Psoas muscle (tissue), 8 donors: ENCODE measurements at places on chromosomes 4 and X.

- DNase-seq = no peak
Measured at GRCh38 chr4:17072483-17072882, 174.0 kb upstream of the LDB2 start.

DNA sequence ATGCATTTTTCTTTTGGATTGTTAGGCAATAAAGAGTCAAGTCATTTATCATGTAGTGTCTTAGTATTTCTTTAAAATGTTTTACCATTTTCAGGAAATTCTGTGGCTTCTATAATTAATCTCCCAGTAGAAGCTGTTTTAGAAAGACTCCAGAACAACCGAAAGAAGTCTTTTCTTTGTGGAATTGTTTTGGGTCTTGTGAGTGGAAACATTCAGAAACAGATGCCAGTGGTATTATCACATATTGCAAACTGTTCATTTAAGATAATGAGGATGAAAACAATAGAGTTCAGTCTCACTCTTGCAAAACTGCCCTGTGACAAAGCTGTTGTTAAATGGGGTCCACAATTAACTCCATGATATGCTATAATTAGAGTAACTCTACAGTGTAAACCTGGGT is 211.2 kb upstream of the KIT start:
- no peak for DNase-seq

DNA sequence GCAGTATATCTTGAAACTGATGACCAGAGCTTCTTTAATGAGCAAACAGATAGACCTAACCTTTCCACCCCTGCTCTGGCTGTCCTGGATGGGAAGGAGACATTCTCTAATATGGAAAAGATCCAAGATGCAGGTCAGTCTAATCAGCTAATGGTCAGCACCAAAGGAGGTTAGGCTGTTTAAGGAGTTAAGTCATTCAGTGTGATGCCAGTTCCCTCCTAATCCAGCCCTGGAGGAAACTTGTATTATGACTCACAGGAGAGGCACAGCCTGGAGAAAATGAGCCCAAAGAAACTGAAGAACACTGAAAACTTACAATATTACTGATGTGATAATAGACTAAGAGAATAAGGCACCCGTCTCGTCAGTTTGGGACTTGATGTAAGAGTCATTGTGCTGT is 323.0 kb downstream of the HNRNPD start:
- DNase-seq = no peak

DNA sequence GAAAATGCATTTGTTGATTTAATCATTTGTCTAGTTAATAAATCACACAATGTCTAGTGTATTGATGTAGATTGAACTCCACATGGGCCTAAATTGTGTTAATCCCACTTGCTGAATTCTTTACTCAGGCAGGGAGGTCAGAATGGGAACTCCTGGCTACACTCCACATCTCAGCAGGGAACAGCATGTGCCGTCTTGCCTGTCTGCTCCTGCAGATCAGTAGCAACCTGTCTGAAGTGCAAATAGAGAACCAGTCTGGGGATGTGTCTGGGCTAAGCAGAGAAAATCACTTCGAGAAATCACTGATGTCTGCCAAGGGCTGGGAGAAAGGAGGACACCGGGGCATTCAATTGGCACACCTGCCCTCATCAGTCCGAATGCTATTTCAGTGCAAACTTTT is 16.5 kb upstream of the MXRA5 start:
- no peak for DNase-seq

- DNase-seq = no peak
Measured at GRCh38 chrX:13778916-13779315, 38.0 kb downstream of the GPM6B start.

DNA sequence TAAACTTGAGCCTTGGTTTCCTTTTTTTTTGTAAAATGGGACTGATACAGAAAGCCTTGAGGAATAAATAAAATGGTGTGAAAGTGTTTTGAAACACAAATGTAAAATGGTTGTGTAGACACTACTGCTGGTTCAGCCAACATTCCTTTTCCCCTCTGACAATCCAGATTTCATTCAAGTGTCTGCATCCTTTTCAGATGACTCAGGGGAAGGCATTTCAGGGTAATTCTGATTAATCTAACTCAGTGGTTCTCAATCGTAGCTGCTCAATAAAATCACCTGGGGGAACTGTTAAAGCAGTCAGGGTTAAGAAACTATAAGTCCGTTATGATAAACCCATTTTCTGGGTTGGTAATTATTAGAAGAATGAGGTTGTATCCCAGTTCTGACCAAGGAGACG is 4.6 kb downstream of the ARHGAP10 start:
- no peak for DNase-seq

GRCh38 chr4:93029769-93030168 is 726.0 kb downstream of the GRID2 start:
- no peak for DNase-seq

DNA sequence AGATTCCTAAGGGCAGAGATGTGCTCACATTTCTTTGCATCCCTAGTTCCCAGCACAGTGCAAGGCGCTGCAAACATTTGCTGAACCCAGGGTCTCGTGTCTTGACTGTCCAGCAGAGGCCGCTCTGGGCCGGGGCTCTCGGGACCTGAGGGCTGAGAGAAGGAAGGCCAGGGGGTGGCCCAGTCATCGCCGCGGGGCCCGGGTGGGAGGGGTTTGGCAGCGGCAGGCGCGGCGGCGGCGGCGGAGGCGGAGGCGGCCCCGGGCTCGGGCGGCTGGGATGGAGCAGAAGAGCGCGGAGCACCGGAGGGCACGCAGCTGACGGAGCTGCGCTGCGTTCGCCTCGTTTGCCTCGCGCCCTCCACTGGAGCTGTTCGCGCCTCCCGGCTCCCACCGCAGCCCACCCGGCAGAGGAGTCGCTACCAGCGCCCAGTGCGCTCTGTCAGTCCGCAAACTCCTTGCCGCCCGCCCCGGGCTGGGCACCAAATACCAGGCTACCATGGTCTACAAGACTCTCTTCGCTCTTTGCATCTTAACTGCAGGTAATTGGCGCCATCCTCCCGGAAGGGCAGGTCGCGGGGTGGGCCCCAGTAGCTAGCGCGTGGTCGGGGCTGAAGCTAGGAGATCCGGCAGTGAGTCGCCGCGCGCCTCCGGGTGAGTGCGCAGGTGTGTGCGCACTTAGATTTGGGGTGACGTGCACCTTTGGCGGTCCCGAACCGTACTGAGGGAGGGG is at the start of gene PARM1:
Gene PARM1, plus strand, starts transcription at position 285 of the 730 bp plus-strand sequence. Its CDS starts 212 bp downstream, at position 497.
- peak; percentile 90 for DNase-seq
